Mesothelial cell of epicardium (in vitro differentiated cells): ENCODE measurements at places on chromosomes 1 and 21. TPM values are rescaled to one million over a fixed set of nuclear protein-coding genes. Genes with fewer than 3 reads are reported as not detected.

GRCh38 chr1:93716941-93717368, 35.3 kb upstream of the BCAR3 start:
- no peaks in the 10 kb centered on the region for H3K36me3 ChIP-seq
- no peak overlapping the region for H3K27ac ChIP-seq
- H3K4me3 ChIP-seq, result no peak overlapping the region
- H3K4me1 ChIP-seq, result peaks cover 15% of the 10 kb centered on the region

- DNase-seq, result no peak
- peak overlapping the region; percentile 76 for H3K27ac ChIP-seq
- no peaks in the 10 kb centered on the region for H3K36me3 ChIP-seq
- H3K4me3 ChIP-seq, result peak overlapping the region; percentile 46
- no peaks in the 10 kb centered on the region for H3K27me3 ChIP-seq
Measured at GRCh38 chr1:25428475-25429166, 2.1 kb upstream of the MACO1 start.

DNA sequence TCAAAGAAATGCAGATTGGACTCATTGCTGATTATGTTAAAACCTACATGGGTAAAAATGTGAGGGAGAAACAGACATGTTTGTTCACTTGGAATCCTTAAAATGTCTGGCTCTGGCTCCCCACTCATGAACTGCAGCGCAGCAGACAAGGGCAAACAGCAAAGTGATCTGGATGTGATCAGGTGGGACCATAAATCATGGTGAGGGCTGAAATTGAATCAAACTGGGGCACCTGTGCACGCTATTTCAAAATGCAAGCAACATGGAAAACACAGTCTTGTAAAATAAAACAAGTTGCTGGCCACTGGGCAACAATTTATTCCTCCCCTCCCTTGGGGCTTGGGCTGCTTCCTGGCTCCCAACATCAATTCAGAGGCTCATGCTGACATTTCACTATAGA, 373.4 kb downstream of the SEC16B start:
- H3K4me3 ChIP-seq, result no peak overlapping the region
- no peaks in the 10 kb centered on the region for H3K36me3 ChIP-seq
- H3K27me3 ChIP-seq, result no peaks in the 10 kb centered on the region
- DNase-seq, result no peak

- DNase-seq, result no peak
- H3K36me3 ChIP-seq, result no peaks in the 10 kb centered on the region
- H3K4me3 ChIP-seq, result no peak overlapping the region
- H3K27me3 ChIP-seq, result peaks cover 5% of the 10 kb centered on the region
- peaks cover 23% of the 10 kb centered on the region for H3K4me1 ChIP-seq
Measured at GRCh38 chr1:53395671-53396215, 63.5 kb upstream of the DMRTB1 start.

DNA sequence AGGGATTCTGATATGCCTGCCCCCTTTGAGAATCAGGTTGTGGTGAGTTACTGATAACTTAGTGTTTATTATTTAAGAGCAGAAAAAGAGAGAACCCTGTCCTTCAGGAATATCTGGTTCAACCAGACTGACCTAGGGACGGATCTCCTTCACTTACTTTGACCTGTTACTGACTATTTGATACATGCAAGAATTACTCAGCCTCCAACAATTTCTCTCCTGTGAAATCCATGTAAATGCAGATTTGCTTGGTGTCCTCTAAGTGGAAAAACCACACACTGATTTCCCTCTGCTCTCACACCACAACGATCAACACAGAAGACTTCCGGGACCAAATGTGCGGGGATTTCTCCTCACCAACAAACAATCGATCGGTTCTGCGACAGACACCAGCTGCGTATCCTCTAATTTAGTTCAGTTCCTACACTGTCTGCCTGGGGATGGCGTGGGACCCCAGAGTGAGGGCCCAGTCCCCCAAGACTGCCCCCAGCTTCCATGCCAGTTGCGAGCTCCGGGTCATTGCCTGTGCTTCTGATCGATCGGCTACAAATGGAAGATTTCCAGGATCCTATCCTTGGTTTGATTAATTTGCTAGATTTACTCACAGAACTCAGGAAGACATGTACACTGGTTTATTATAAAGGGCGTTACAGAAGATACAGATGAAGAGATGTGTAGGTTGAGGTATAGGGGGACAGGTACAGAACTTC, 51.7 kb downstream of the BACE2 start:
- H3K4me3 ChIP-seq, result no peak overlapping the region
- H3K27ac ChIP-seq, result peak overlapping the region; percentile 22
- peaks cover 36% of the 10 kb centered on the region for H3K4me1 ChIP-seq
- DNase-seq, result no peak
- no peaks in the 10 kb centered on the region for H3K36me3 ChIP-seq

DNA sequence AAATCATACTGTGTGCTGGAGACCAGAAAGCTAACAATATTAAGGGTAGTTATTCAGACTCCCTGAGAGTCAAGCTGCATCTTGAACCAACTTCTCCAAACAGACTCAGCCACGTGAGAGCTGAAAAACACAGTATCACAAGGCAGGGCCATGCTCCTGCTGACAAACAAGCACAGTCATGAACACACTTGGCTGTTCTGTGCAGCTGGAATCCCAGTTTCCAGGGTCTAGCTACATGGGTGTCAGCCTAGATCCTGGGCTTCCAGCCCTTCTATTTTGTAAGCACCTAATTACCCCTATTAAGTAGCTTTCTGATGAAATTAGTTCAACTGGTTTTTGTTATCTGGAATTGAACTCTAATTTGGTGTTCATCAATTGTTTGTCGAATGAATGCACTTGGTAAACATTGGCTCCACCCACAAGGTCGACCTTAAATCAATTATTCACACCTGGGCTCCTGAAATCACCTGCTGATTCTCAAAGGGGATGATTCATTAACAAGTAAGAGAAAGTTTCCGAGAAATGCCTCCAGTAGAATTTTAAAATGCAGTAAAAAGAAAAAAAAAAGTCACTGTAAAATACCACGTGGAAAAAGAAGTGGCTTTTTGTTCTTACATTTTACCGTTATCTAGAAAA, 179.3 kb downstream of the ZC3H11B start:
- no peaks in the 10 kb centered on the region for H3K36me3 ChIP-seq
- H3K4me1 ChIP-seq, result peaks cover 5% of the 10 kb centered on the region
- no peak overlapping the region for H3K4me3 ChIP-seq
- H3K27me3 ChIP-seq, result no peaks in the 10 kb centered on the region

- H3K36me3 ChIP-seq, result no peaks in the 10 kb centered on the region
- DNase-seq, result no peak
- no peaks in the 10 kb centered on the region for H3K27me3 ChIP-seq
- H3K4me3 ChIP-seq, result no peak overlapping the region
- no peak overlapping the region for H3K27ac ChIP-seq
Measured at GRCh38 chr1:28313702-28314546, 14.9 kb upstream of the MED18 start.

DNA sequence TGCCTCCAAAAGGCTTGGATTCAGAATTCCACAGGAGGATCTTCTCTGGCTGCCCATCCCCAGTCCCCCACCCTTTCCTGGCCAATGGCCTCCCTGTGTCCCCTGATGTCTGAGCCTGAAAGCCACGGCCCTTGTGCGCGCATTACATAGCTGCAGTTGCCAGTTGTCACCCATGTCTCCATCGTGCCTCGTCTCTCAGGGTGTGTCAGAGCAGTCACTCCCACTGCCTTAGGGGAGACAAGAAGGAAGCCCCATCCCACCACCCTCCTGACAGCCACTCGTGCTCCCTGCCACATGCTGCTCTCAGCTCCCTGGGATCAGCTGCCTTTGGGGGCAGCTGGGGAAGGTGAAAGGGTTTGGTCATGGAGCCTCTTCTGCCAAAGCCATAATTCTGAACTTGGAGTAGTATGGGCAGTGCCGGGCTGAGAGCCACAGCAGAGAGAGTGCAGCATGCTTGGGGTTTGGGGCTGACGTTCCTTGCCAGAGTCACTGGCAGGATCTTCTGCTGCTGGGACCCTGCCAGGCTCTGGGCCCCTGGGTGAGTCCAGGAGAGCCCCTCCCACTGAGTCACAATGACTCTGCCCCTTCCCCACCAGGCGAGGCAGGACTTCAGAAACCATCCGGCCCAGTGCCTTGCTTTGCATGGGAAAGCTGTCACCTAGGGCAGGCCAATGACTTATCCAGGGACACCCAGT, 285.9 kb upstream of the VAMP3 start:
- no peak overlapping the region for H3K27ac ChIP-seq
- peaks cover 4% of the 10 kb centered on the region for H3K4me1 ChIP-seq
- no peaks in the 10 kb centered on the region for H3K27me3 ChIP-seq
- no peak overlapping the region for H3K4me3 ChIP-seq
- no peak for DNase-seq

DNA sequence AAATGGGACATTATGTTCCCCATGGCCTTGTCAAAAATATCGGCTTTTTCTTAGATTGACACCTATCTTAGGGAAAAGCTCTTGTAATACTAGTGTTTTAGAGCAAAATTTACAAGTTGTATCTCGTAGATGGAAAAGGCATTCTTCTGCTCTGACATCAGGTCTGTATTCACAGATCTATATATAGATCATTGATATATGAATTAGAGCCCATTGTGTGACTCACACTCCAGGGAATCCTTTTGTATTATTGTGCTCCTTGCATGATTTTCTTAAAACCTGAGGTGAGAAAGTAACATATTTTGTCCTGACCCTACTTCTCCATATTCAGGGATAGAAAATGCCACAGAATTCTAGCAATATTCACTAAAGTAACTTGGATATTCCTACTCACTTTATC, 1160.8 kb upstream of the B3GALT2 start:
- no peak overlapping the region for H3K4me3 ChIP-seq
- no peak for DNase-seq
- peaks cover 5% of the 10 kb centered on the region for H3K4me1 ChIP-seq
- no peaks in the 10 kb centered on the region for H3K27me3 ChIP-seq
- peaks cover 17% of the 10 kb centered on the region for H3K36me3 ChIP-seq

DNA sequence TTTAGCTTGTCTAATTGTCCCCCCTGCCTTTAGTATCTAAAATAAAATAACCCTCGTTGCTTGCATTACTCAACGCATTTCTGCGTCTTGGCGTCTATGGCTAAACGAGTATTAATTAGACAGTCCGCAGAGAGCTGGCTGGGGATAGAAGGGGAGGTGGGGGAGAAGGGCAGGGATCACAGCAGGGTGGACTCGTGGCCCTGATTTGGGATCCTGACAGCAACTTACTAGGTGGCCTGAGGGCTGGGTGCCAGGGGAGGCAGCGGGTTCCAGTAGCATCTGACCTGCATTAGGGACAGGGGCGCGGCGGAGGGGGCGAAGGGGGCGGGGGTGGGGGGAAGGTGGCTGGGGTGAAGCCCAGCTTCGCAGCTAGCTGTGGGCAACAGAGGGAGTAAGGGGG, 1.1 kb upstream of the BACE2 start:
- peaks cover 19% of the 10 kb centered on the region for H3K4me1 ChIP-seq
- H3K27me3 ChIP-seq, result no peaks in the 10 kb centered on the region

- no peak for DNase-seq
- no peaks in the 10 kb centered on the region for H3K27me3 ChIP-seq
- peaks cover 3% of the 10 kb centered on the region for H3K4me1 ChIP-seq
- no peaks in the 10 kb centered on the region for H3K36me3 ChIP-seq
- no peak overlapping the region for H3K27ac ChIP-seq
Measured at GRCh38 chr1:172745014-172745413, 86.1 kb downstream of the FASLG start.

DNA sequence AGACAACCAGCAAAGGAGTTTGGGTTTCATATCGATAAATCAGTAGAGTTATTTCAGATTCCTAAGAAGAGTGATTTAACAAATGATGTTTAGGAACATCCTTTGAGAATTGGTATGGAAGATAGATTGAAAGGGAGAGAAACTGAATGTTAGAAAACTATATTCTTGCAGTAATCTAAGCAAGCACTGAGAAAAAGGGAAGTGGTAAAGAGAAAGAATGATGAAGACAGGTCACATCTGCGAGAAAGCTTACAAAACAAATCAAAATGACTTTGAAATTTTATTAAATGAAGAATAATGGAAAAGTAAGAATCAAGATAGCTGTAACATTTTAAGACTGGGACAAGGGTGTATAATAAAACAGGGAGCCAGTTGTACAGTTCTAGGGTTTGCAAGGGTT, 177.0 kb downstream of the HS2ST1 start:
- H3K27ac ChIP-seq, result no peak overlapping the region
- DNase-seq, result no peak
- H3K27me3 ChIP-seq, result no peaks in the 10 kb centered on the region
- H3K4me1 ChIP-seq, result peaks cover 13% of the 10 kb centered on the region
- no peak overlapping the region for H3K4me3 ChIP-seq

DNA sequence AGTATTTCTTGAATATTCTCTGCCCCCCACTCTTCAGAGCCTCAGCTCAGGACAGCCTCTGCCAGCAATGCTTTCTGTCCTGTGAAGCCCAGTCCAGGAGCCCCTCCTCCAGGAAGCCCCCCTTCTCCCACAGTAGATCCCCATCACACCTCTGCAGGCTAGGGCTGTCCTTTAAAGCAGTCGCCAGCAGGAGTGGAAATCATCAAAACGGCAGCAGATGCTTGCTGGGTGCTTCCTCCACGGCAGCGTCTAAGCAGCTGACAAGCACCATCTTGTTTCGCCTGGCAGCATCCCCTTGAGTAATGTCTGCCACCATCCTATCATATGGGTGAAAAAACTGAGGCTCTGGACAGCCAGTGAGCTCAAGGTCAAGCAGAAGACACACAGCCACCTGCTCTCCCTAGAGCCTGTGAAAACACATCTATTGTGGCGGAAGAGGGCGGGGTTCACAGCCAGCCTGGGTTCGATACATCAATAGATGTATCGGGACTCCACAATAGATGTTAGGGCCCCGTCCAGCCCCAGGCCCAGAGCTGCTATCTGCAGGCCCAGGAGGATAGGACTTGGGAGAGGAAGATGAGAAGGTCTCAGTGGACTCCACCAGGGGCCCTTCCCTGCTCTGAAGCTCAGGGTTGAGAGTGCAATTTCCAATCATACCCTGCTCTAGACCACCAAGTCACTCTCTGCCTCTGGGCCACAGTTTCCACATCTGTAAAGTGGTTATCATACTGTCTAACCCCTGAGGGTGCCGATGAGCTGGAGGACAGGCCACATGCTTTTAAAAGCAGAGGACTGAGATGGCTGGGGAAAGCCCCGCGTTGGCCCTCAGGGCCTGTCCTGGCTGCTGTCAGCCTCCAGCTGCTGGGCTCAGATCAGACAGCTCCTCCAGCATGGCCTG, 17.5 kb downstream of the RUNX3 start:
- H3K4me1 ChIP-seq, result peaks cover 10% of the 10 kb centered on the region
- H3K4me3 ChIP-seq, result no peak overlapping the region
- DNase-seq, result no peak
- no peak overlapping the region for H3K27ac ChIP-seq
- peaks cover 5% of the 10 kb centered on the region for H3K27me3 ChIP-seq

GRCh38 chr1:27045973-27046558, 33.4 kb upstream of the TENT5B start:
- no peaks in the 10 kb centered on the region for H3K36me3 ChIP-seq
- H3K4me1 ChIP-seq, result no peaks in the 10 kb centered on the region
- H3K27me3 ChIP-seq, result no peaks in the 10 kb centered on the region
- DNase-seq, result peak; percentile 80
- H3K4me3 ChIP-seq, result no peak overlapping the region

- no peak overlapping the region for H3K4me3 ChIP-seq
- peaks cover 52% of the 10 kb centered on the region for H3K4me1 ChIP-seq
- H3K27ac ChIP-seq, result no peak overlapping the region
- no peaks in the 10 kb centered on the region for H3K27me3 ChIP-seq
- no peaks in the 10 kb centered on the region for H3K36me3 ChIP-seq
Measured at GRCh38 chr1:206706806-206707366, 22.2 kb downstream of the MAPKAPK2 start.

Gene WNT3A
- 0.09 to 0.16 TPM in 2 of 3 replicates, not detected in the other for total RNA-seq

Gene TCHH
- total RNA-seq, result not detected in 3 replicates

Gene MARK1
- 10.4 to 15.1 TPM (median 11.8 TPM) in 3 replicates for total RNA-seq

Gene RNU1-1
- total RNA-seq, result 3,774 to 3,945 TPM (median 3,937 TPM) in 3 replicates

Gene CD1B
- total RNA-seq, result not detected in 3 replicates

Gene ATP6V1G3
- total RNA-seq, result not detected in 3 replicates

Gene KIAA0040
- total RNA-seq, result 3.4 to 3.8 TPM (median 3.7 TPM) in 3 replicates
